NB4 (cell line): ENCODE measurements at places on chromosomes 2 and 18.

GRCh38 chr2:1887915-1888314, 143.6 kb upstream of the PXDN start:
- peak; percentile 19 for DNase-seq

DNA sequence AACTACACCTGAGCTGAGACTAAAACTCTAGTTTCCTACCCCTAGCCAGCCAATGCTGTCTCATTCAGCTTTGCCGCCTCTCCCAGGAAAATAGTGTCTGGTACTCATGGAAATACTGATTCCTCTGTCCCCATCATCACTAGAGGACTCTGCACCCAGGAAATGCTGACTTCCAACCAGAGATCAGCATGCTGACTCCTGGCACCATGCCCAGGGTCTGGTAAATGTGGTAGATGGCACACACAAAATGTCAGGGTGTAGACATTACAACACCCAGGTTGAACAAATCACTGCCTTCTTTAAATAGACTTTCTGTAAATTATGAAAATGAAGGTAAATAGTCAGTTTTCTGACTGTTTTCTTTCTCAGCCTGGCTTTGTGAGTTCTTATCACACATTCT, 307.3 kb upstream of the CHAC2 start:
- DNase-seq: no peak

GRCh38 chr2:11582862-11583752, 49.3 kb downstream of the GREB1 start:
- DNase-seq: peak; percentile 84

GRCh38 chr2:224217233-224217961, 178.3 kb upstream of the SERPINE2 start:
- DNase-seq: no peak

DNA sequence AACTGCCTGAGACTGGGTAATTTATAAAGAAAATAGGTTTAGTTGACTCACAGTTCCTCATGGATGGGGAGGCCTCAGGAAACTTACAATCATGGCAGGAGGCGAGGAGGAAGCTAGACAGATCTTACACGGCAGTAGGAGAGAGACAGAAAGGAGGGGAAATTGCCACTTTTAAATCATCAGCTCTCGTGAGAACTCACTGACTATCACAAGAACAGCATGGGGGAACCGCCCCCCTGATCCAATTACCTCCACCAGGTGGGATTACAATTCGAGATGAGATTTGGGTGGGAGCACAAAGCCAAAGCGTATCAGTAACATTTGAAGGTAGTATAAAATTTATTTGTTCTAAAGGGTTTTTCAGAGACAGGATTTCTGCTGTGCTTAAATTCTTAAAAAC, 5.4 kb downstream of the GALM start:
- DNase-seq: no peak
